ENCODE measurements at places on chromosomes 11 and 22. TPM values are rescaled to one million over a fixed set of nuclear protein-coding genes. Genes with fewer than 3 reads are reported as not detected.

DNA sequence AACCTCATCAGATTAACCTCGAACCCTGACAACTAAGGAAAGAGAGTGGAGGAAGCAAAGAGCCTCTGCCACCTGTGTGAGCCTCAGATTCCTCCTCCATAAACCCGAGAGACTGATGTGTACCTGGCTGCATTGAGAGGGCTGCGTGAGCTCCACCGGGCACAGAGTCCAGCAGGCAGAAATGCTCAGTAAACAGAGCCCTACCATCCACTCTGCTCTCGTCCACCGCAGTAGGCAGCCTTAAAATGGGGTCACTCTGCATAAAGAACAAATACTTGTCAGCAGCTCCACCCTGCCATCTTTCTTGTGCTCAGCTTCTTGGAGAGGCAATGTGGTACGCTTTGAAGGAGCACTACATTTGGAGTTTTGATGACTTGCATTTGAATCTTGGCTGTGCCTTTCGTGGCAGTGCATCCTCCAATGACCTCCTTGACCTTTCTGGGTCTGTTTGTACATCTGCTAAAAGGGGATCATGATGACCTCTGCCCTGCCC, 43.0 kb upstream of the CD5 start:
- no peak for DNase-seq

DNA sequence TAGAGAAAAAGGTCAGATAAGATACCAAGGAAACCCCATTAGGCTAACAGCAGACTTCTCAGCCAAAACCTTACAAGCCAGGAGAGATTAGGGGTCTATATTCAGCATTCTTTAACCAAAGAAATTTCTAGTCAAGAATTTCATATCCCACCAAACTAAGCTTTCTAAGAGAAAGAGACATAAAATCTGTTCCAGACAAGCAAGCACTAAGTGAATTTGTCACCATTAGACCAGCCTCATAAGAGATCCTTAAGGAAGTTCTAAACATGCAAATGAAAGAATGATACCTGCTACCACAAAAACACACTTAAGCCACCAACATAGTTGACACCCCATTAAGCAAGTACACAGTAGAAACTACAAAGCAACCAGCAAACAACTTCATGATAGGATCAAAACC, 276.2 kb downstream of the C11orf87 start:
- DNase-seq, result no peak

- DNase-seq, result no peak
Observed at GRCh38 chr11:66607126-66607834, 9.2 kb upstream of the RBM14 start.

SIK2 gene
- 6.7 TPM for total RNA-seq

BRSK2 gene
- total RNA-seq, result 0.53 TPM
